ENCODE measurements at places on chromosomes 1 and 21.
A peak's percentile ranks its signal among the peaks of the same experiment; 100 is the strongest.

DNA sequence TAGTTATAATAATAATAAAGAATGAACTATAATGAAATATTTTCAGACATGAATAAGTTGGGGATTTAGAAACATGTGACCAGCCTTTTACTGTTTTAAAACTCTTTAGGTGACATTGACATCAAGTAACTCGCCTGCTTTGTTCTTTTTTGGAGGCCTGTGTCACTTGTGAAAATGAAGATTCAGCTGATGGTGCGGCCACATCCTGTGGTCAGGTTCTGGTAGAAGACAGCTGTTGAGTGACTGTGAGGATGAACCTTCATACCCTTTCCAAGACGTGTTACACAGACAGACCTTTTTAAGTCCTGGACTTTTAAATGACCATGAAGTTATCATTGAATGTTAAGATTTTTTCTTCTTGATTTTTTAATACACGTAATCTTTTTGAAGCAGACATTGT is 10.3 kb downstream of the UTS2 start:
- DNase-seq, result no peak

DNA sequence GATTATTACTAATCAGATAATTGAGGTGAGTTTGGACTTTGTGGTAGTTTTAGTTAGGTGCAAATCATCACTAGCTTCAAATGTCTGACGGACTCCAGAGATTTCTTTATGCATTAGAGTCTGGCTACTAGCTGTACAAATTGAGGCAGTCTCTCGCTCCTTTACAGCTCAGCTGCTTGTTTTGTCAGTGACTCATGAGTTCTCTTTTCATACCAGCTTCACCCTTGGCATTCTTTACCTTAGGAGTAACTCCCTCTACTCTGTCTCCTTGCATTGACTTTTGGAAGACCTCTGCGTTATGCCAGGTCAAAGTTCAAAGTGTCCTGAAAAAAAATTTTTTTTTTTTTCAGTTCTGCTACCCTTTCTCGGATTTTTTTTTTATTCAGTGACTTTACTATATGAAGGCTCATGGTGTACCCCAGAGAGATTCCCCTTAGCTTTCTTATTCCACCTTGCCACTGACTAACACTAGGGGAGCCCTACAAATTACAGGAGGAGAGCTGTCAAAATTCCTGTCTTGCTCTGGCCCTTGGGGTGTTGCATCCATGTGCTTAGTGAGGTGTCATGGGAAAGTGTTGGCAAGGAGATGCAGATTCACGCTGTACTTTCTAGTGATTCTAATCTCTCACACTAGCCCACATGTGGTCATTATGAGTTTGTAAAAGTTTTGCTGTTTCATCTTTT is 576.6 kb downstream of the ADGRL2 start:
- DNase-seq, result peak; percentile 18

GRCh38 chr1:2348346-2349325 is 42.7 kb downstream of the MORN1 start:
- no peak for DNase-seq

- no peak for DNase-seq
These were observed 512.6 kb downstream of the MRPL39 start for GRCh38 chr21:25094695-25095094.

- DNase-seq, result no peak
These were observed 19.7 kb upstream of the LAPTM5 start for GRCh38 chr1:30777060-30777903.

All from hepatocyte (in vitro differentiated cells).